ENCODE measurements at places on chromosomes 2 and 18. TPM values are rescaled to one million over a fixed set of nuclear protein-coding genes. Genes with fewer than 3 reads are reported as not detected.

The TGFBRAP1 gene
- 22.6 TPM for total RNA-seq

The CAVIN2 gene
- total RNA-seq: 5.3 TPM

The HIBCH gene
- 30.0 TPM for total RNA-seq

The MSH2 gene
- total RNA-seq: 83.7 TPM

The CD207 gene
- total RNA-seq: not detected

The MOGAT1 gene
- not detected for total RNA-seq

The ACAA2 gene
- total RNA-seq: 25.6 TPM

The POU3F3 gene
- 87.0 TPM for total RNA-seq

The UGT1A10 gene
- not detected for total RNA-seq

The PLCD4 gene
- 1.4 TPM for total RNA-seq

The SAG gene
- total RNA-seq: 1.4 TPM

The L3MBTL4 gene
- 19.8 TPM for total RNA-seq

The SRBD1 gene
- 45.4 TPM for total RNA-seq

Measured in diencephalon (tissue), 1 donor.